Frontal cortex (tissue), 4 donors: ENCODE measurements at places on chromosomes 6 and 20. TPM values are rescaled to one million over a fixed set of nuclear protein-coding genes. Genes with fewer than 3 reads are reported as not detected.
A peak's percentile ranks its signal among the peaks of the same experiment; 100 is the strongest.

- no peak for DNase-seq
These were observed 498.9 kb downstream of the BCKDHB start for GRCh38 chr6:80605165-80605989.

DNA sequence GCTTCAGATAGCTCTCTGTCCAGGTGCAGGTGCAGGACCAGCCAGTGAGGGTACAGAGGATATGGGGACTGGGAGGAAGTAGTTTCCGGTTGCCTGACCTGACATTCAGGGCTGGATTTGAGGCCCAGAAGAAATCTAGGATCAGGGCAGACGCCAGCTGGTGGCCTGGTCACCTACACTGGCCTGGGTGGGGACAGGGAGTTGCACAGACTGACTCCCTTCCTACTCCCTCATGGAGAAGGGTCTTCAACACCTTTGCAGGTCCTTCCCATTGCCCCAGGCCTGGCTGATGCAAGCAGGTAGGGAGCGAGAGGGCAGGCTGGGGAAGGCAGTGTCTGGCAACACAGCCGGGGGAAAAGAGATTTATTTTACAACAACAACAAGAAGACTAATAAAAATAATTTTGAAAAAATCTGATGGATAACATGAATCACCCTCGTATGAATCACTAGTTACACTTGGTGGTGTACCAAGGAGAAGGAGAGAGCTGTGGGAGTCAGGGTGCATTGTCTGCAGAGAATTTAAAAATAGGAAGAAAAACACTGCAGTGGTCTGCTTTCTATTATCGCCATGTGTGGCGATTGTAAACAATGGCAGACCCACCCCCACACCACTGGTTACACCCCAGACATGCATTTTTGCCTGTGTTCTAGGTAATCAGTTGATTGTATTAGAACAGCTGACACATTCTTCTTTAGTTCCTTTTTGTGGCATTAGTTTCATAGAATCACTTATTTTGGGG is 62.3 kb upstream of the SNX9 start:
- DNase-seq, result no peak

DNA sequence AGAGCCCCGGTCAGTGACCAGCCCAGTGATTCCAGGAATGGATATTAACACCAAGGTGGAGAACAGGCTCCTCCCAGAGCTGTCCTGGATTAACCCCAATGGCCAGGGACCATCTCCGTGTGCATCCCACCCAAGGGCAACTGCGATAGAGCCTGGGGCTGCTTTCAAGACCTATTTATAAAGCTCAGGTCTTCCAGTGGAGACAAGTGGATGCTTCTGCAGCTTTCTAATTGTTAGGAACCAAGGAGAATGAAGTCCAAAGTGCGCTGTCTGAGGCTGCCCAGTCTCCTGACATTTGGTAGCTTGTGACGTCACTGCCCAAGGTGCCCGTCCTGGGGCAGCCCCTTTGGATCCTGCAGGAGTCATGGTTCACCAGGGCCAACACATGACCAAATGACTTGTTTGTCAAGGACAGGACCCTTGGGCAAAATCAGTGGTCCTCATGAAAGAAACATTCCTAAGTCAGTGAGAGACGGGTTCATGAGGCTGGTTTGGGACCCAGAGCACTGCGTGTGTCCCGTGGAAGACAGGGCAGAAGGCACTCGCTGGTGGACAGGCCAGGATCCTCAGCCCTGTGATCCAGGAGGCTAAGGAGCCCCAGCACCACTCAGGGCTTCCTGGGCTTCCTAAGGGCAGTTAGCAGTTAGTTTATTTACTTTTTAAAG is 174.9 kb downstream of the ANKRD60 start:
- no peak for DNase-seq

DNA sequence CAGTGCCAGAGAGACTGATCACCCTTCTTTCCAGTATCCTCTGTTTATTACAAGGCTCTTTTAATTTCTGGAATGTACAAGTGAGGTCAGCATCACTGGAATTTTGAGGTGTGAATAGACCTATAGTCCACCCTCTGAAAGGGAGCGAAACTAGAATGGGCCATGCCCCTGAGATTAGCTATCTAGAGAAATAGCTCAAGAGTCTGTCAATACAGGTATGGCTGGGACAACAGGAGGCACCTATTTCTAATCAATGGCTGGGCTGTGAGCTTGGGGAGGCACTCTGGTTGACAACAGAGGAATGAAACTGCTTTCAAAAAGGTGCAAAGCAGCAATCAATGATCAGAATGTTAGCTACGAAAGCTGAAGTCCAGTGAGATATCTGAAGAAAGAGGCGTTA is 17.3 kb upstream of the CITED2 start:
- DNase-seq, result no peak

- DNase-seq, result no peak
These were observed 457.3 kb upstream of the SULF2 start for GRCh38 chr20:48242623-48243022.

GRCh38 chr6:45192556-45192955 is 135.6 kb upstream of the RUNX2 start:
- DNase-seq, result no peak

DNA sequence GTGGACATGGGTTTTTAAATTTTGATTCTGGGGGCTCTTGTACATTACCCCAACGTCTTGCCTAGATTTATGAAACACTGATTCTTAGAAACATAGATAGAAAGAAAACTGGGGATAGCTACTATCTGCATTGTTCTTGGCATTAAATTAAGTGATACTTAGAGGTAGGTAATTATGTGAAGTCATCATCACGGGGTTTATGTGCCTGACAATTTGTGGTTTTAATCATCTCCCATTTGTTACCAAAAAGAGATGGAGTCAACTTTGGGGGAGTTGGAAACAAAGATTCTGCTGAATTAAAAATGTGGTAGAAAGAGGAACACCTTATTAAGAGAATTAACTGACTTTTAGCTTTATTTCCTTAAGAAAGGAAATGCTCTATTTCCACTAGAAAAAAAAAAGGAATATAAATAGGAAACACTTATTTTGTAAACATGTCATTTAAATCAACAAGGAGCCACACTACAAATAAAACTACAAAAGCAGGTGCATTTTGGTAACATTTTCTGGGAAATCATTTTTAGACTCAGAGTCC is 5.6 kb downstream of the TNFAIP3 start:
- DNase-seq, result no peak

GRCh38 chr6:145031962-145032361 is 703.4 kb downstream of the EPM2A start:
- DNase-seq, result no peak

- DNase-seq, result no peak
These were observed 371.6 kb downstream of the DOK5 start for GRCh38 chr20:54846948-54847347.

- DNase-seq, result no peak
These were observed 263.9 kb upstream of the PRND start for GRCh38 chr20:4457566-4458543.

- no peak for DNase-seq
These were observed 4.9 kb upstream of the GRM4 start for GRCh38 chr6:34150766-34151165.

DNA sequence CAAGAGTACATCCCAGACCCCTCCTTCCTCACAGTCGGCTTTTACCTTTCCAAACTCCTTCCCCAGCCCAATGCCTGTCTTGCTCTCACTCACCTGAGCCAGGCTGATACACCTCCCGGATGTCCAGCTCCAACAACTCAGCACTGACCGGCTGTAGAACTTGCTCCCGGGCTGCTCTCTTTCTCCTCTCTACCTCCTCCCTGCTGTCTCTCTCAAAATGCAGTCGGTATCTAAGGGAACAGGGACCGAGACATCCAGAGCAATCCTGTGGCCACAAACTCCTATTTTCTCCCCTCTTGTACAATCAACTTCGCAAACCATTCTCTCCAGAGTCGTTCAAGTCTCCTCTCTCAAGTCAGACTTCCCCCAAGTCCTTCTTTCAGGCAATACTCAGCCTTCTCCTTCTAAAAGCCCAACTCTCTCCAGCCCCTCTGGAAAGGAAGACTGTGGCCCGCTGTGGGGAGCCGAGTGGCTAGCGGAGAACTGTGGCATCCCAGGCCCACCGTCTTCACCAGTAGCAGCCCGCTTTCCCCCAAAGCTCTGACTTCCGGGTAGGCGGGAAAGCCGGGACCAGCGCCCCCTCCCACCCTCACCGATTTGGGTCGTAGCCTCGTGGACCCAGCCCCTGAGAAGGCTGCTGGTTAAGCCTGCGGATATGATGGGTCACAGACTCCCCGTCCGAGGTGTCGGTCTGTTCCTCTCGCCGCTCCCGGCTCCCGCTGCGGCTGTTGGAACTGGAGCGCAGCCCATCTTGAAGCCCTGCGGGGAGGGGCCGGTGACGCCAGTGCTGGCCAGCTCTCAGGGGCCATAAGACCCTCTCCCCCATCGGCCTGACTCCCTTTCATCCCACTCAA is 1.1 kb downstream of the GNL1 start:
- peak; percentile 48 for DNase-seq

DNA sequence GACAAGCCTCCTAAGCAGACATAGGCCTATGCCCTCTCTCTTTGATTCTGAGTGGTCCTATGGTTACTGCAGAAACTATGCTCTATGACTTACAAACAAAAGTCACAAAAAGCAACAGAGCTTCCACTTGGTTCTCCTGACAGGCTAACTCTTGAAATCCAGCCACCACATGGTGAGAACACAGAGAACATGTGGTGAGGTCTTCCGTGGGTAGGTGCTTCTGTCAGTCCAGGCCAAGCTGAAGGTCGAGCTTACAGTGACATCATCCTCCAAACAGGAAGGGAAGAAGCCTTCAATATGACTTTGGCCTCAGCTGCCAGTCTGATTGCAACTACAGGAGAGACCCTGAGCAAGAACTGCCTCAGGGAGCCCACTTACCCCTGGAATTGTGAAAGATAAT is 265.5 kb downstream of the TBX18 start:
- no peak for DNase-seq

DNA sequence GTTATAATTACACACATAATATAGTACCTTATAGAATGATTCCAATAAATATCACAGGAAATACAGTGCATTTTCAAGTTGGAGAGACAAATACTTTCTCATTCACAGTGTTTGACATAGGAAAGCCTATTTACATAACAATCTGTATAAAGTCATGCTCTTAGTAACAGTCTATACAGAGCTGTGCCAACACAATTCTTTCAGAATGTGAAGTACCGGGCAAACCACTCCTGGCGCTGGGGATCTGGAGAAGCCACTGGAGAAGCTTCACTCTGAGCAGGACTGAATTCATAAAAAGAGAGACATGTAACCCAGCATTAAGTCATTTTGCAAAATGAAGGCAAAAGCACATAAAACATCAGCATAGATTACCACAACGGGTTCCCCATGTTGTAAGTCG is 24.9 kb upstream of the MCM9 start:
- DNase-seq, result no peak

DNA sequence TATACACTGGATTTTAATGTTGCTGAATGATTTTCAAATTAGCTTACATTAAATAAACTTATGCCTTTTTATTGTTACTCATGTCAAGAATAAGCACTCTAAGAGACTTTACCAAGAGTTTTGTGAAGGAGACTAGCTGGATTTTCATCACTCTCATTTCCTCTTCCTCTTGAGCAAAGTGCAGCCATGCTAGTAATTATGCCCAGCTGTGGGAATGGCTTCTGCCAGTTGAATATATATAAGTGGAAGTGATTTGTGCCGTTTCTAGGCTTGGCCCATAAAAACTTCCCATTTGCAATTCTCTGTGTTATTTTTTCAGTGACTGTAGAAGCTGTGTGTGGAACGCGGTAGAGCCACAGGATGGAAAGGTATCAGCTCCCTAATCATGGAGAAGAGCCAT is 255.8 kb downstream of the HDGFL1 start:
- DNase-seq, result no peak

GRCh38 chr6:73732845-73733675 is 37.1 kb downstream of the CD109 start:
- no peak for DNase-seq

- DNase-seq, result no peak
These were observed 151.6 kb upstream of the KCNG1 start for GRCh38 chr20:51174536-51174935.

DNA sequence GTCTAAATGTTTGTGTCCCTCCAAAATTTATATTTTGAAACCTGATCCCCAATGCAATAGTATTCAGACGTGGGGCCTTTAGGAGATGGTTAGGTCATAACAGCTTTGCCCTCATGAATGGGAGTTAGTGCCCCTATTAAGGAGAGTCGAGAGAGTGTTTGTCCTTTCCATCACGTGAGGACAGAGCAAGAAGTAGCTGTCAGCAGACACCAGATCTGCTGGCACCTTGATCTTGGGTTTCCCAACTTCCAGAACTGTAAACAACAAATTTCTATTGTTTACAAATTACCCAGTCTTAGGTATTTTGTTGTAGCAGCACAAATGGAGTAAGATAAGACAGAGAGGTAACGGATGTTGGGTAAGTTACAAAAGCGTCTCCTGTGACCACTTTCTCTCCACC is 46.6 kb downstream of the FAM50B start:
- DNase-seq, result no peak

DNA sequence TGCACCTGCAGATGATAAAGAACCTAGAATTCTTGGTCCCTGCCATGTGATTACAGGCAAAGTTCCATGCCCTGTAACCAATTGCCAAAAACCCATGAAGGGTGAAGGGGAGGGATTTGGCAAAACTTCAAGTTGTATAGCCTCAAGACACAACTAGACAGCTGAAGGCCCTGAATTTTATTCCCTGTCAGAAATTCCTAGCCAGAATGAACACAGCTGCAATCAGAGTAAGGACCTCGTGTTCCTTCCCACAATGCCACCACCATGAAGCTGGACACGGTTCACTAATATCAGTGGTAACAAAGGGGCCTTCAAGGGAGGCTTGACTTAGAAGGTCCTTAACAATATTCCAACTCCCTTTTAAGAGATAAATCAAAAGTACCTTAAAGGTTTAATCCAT is 22.5 kb upstream of the IRAK1BP1 start:
- no peak for DNase-seq

DNA sequence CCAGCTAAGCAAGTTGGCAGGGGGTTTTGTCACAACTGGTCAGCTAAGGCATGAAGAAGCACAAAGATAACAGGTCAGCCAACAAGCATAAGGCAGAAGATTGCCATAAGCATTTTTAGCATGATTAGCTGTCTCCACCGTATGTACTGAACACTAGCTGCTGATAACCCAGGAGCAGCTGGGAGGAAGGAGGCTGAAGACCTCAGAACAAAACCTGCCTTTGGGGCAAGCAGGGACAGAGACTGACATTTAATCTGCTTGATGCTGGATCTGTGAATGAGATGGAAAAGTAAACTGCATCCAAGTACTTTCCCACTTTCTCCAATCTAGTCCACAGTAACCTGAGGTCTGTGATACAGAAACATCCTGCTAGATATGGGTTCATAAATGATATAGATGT is 353.0 kb upstream of the MAP3K7 start:
- no peak for DNase-seq

Gene BPIFA1
- not detected for total RNA-seq

Gene FAM217A
- total RNA-seq, result not detected

Gene SLC9A8
- total RNA-seq, result 4.5 TPM

Gene HSPA12B
- 2.4 TPM for total RNA-seq

Gene COL21A1
- total RNA-seq, result 1.6 TPM

Gene COL11A2
- 1.2 TPM for total RNA-seq

Gene SEL1L2
- 0.41 TPM for total RNA-seq
